ENCODE measurements at places on chromosomes 5 and 9.

- DNase-seq: no peak
Observed at GRCh38 chr5:116923344-116923743, 348.7 kb upstream of the SEMA6A start.

DNA sequence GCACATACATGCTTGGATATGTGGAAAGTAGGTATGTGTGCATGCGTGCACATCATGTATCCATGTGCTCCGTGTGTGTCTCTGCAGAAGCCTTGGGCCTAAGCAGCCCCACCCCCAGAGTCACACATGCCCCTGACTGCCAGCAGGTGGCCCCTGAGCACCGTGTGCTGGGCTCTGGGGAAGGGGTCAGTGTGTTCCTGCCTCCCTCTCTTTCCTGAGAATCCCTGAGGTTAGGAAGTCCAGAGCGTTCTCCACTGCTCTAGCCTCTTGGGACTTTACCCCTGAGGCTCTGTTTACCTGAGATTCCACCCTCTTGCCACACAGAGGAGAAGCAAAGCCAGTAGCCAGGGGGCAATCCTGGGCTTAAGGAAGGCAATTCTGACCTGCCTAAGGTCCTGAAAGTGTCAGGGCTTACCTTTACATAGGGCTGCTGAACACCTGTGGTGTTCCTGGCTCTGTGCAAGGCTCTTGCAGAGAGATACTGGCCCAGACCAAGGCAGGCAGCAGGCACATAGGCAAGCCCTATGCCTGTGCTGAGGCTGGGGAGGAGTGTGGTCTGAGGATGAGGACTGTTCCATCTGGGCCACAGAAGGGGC, 207.3 kb downstream of the TMEM38B start:
- DNase-seq: peak; percentile 40

- no peak for DNase-seq
Observed at GRCh38 chr5:74075501-74076484, 449.8 kb downstream of the ARHGEF28 start.

- DNase-seq: no peak
Observed at GRCh38 chr5:11273180-11273903, 512.3 kb upstream of the DAP start.

DNA sequence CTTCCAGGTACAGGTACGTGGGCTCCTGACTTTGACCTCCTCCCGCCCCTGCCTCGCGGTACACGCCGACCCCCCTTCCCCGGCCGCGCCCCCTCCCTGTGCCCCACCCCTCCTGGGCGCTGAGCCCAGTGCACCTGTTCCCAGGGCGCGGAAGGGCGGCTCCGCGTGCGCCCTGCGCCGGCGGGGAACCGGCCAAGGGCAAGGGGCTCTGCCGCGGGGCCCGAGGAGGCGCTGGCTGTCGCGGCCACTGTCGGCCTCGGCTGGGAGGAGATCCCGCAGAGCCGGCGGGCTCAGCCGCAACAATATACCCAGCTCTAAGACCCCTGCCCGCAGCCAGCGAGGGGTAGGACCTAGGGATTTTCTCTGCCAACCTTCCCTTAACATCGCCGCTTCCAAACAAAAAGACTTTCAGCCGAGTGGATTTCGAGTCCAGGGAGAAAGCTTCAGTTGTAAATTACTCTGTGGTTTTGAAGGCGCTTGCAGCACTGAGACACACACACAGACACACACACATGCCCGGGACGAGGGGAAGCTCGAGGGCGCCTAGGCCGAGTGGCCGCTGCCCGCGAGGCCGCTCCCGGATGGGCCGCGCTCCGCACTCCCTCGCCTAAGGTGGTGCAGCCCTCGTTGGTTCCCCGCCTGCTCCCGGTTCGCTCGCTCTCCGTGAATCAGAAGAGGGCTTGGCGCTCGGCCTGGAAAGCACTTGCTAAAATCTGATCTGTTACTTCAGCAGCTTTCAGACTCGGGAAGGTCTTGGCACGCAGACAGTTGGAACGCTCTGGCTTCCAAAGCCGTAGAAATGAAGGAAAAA, 1.2 kb downstream of the FGF18 start:
- DNase-seq: peak; percentile 47

- DNase-seq: no peak
Observed at GRCh38 chr5:121634946-121635345, 216.7 kb upstream of the FTMT start.

DNA sequence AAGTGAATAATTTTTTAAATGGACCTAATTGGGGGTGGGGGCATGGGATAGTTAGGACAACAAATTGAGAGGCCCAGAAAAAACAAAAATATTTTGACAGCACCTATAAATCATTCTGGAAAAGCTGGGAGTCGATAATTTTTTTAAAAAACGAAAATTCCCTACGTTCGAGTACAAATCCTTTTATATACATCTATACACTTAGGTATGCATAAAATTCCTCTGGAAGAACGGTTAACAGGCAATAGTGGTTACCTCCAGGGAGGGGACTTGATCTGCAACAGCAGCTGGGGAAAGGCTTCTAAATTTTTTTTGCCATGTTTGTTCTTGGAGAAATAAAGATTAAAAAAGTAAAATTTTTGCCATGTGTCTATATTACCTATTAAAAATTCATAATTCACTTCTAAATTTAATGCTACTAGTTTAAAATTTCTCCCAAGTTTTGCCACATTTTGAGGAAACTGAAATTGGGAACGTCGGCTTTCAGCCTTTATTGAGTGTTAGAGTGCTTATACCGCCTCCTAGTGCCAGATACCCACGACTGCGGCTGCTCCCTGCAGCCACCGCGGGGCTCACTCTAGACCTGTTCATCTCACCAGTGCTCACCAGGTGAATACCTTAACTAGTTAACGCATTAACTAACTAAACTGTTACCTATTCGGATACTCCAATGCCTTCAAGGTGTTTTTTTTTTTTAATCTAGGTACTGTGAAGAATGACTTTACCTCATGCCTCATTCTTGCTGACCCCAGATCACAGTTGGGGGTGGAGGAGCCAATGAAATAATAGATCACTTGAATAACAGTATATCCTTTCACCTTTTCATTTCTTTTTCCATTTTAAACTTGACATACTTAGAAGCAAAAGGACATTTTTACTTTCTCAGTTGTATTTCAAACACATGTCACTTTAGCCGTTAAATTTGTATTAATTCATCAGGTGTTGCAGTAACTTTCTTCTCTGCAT, 1.8 kb upstream of the BHMT start:
- no peak for DNase-seq

DNA sequence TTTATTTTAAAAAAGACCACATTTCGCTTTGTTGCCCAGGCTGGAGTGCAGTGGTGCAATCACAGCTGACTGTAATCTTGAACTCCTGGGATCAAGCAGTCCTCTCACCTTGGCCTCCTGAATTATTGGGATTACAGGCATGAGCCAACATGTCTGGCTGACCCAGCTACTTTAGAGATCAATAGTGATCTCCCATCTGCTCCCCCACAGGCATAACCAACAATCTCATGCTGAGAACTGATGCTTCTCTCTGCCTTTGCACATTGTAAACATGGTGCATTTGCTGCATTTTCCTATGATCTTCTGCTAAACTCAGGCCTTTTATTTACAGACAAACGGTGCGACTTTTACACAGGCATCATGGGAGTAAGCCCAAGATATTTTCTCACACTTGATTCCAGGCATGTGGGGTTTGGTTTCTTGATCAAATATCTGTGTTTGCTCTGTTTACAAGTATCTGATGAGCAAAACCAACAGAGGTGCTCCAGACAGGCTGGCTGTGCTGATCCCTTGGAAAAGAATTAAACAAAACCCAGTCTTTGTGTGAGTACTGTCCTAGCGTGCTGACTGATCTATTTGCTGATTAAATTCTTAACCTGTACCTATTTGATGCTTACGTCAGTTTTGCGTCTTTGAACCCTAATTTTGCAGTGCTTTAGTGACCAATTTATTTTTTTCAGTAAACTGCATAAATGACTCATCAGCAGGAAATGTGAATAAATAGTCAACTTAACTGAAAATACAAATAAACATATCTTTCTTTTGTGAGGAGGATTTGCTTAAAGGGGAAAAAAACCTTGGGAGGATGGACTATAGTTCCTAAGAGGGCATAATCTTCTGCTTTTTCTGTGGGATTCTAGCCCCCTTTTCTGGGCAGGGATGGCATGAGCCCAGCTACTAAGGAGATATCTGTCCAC, 191.7 kb upstream of the NR3C1 start:
- DNase-seq: no peak

GRCh38 chr5:1498623-1499416, 24.9 kb downstream of the LPCAT1 start:
- DNase-seq: no peak

- no peak for DNase-seq
Observed at GRCh38 chr9:35689542-35690293, at the start of gene TPM2. Gene TPM2 (minus strand): TSS chr9:35689925. CDS start chr9:35689817, 108 bp downstream.

GRCh38 chr9:95753762-95754465, 121.6 kb upstream of the ERCC6L2 start:
- no peak for DNase-seq

GRCh38 chr9:37422289-37423104, at the start of gene GRHPR:
Gene GRHPR (plus strand): TSS chr9:37422696. CDS start chr9:37422751, 55 bp downstream.
- DNase-seq: peak; percentile 88

DNA sequence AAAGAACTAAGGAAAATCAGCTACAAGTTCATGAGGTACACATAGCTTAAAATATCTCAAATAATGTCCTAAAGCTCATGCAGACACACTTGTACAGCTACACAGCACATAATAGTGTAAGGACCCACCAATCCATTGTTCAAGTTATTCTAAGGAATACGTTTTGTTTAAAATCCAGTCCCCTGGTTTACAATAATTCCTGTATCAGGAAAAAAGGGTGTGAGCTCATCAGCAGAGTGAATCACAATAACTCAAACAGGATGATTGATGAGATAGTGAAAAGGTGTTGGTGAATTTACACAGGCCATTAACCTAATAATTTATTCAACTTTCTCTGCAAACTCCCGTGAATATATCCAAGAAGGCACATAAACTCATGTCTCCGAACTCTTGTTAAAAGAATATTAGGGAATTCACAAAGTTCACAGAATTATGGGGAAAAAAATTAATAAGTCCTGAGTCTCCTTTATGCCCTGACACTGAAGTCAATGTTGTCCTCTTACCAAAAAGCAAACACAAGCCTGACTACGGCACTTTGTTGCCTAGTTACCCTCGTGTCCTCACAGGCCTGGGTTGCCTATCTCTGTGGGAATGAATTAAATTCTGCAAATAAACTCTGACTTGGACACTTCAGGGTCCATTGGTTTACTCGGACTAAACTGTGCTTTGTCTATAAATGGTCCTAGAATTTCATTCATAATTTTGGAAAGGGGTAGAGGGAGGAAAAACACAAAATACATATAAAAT, 142.8 kb upstream of the PDE4D start:
- DNase-seq: no peak

DNA sequence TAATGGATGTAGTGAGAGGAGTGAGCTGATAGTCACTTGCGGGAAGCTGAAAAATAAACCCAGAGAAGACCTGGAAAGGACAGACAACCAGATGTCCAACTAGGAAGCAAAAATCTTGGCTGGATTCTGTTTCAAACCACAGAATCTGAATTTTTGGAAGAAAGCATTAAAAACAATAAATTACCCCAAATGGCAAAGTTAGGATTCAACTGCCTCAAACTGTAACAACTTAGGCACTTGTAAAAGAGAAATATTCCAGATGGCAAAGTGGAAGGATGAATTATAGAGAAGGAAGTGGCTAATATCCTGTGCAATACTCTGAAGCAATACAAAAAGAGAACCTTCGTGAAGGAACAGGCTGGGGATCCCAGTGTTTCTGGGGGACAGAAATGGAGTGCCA, 46.8 kb upstream of the SLIT3 start:
- DNase-seq: no peak

DNA sequence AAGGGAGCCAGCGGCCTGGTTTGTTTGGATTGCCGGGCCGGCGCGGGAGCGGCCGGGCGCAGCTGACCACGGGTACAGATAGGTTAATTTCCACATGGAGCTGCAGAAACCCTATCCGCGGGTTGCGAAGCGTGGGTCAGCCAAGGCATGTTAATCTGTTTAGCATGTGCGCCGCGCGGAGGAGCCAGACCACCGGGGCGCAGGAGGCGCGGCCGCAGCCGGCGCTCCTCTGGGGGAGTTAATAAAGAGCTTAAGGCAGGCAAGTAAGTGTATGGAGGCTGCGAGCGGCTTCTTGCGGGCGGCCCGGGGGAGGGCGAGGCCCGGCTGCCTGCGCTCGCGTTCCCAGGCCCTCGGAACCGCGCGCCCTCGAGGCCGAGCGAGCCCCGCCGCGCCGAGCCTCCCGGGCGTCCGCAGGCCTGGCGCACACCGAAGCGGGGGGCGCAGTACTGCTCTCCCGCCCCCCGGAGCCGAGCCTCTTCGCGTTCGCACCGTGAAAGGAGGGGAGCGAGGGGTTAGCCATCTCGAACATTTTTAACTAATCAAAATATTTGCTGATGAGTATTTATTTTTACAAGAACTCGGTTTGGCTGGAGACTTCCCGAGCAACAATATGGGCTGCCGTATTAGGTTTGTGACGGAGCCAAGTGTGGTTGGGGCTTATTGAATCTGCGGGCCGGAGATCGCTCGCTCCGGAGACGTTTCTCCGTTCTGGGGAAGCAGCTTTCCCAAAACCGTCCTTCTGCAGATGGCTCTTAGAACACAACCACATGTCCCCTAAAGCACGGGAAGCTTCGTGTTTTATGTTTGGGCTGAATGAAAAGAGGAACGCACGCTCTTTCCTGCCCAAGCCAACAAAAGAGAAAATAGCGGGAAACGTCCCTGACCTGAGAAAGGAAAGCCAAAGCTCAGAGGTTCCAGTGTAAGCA, 28.8 kb downstream of the FOXD1 start:
- no peak for DNase-seq

DNA sequence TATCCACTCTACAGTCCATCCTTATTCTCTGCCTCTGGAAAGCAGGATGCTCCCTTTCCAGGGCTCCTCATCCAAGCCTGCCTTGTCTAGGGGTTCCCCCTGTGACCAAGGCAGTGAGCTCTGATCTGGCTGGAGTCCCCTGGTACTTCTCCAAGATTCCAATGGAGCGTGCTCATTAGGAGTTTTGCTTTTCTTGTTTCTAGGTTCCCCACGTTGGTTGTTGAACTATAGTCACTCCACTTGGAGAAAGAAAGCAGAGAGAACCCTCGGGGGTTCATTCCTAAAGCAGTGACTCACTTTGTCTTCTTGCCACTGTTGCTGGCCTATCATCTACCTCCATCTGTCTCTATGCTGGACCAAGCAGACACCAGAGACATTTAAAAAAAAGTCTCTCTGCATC, 192.6 kb downstream of the TLE4 start:
- no peak for DNase-seq

- no peak for DNase-seq
Observed at GRCh38 chr9:94821098-94821887, 94.8 kb downstream of the AOPEP start.

DNA sequence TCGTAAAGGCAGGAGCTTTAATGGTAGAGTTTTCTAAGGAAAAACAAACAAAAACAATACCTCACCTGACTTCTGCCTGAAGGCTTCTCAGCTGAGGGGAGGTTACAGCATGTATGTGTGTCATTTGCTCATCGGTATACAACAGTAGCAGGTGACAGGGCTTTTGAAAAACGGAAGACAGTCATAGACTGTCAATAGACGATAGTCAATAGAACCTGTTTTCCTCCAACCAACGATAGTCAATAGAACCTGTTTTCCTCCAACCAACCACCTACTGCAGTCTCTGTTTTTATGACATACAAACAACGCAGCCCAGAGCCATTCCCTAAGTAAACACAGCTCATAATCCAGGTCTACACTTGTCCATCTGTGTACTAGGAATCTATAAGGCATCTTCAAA, 74.6 kb downstream of the RETREG1 start:
- DNase-seq: no peak
